Stimulated activated CD8-positive, alpha-beta memory T cell treated with anti-CD3 and anti-CD28 coated beads, Interleukin-7, amount 100 ng/mL, for 48 hours (primary cell): ENCODE measurements at places on chromosomes 16 and 17.

- peak; percentile 49 for DNase-seq
These were observed 10.3 kb upstream of the MSL1 start for GRCh38 chr17:40111221-40112128.

GRCh38 chr16:52346709-52347108 lies 200.2 kb downstream of the TOX3 start:
- DNase-seq: no peak

DNA sequence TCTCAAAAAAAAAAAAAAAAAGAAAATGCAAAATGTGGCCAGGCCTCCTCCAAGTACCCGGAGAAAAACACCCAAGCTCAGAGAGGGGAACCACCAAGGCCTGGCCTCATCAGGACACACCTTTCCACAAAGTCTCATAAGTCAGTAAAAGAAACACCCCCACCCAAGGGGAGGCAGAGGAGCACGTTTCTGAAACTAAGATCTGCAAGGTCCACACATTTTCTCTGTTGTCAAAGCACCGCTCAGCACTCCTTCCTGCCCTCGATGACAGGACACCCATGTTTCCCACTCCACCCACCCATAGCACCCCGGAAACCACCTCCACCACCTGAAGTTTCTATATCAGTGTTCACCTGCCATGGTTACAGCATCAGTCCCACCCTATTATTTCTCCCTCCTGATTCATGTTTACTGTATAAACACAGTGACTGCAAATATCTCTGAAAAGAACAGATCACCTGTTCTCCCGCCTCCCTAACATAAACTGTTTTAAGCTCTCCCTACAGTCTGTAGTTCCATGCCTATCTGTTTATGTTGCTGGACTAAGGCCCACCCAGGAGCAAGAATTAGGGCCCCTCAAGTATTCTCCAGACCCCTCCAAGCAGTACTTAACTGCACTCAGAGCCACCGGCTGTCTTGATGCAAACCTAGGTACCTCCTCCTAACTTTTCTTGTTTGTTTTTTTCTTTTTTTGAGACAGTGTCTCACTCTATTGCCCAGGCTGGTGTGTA lies 2.0 kb downstream of the CORO7 start:
- peak; percentile 77 for DNase-seq

GRCh38 chr16:11319529-11320146 lies 25.6 kb upstream of the RMI2 start:
- DNase-seq: no peak

DNA sequence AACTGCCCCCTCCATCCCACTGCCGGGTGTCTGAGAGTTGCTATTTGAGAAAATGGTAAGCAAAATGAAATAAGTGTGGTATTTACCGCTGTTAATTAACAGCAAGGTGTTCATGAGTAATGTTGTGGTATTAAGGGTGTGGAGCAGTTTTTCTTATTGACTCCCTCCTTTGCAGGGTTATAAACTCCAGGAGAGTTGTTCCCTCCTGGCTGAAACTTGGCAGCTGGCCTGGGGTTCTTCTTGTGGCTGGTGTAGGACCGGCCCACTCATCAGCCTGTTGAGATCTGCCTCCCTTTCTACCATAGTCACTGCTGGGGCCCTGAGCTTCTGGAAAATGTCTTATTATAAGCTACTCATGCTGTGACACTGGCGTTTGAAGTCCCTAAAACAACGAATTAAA lies 128.6 kb downstream of the SOX9 start:
- DNase-seq: no peak

GRCh38 chr17:63735691-63736090 lies 5.9 kb downstream of the STRADA start:
- no peak for DNase-seq

- DNase-seq: no peak
These were observed 26.1 kb downstream of the GPR142 start for GRCh38 chr17:74393346-74393942.

DNA sequence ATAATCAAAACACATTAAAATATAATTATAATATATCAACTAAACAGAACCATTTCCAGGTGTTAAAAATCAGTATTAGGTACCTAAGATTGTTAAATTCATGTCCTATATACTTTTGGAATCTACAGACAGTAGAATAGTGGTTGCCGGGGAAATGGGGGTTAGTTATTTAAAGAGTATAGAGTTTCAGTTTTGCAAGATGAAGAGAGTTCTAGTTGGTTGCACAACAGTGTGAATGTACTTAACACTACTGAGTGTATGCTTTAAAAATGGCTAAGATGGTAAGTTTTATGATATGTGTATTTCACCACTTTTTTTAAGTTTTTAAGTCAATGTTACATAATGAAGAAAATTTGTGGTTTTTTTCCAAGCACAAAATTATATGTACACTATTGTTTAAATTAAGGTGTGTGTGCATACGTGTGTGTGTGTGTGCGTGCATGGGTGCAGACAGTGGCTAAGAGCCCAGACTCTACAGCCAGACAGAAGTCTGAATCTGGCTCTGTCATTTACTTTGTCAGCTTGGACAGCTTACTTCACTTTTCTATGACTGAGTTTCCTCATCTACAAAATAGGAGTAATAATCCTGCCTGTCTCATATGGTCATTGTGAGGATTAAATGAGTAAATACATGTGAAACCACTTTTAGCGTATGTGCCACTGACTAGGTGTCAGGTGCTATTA lies 25.3 kb upstream of the PHAF1 start:
- no peak for DNase-seq

DNA sequence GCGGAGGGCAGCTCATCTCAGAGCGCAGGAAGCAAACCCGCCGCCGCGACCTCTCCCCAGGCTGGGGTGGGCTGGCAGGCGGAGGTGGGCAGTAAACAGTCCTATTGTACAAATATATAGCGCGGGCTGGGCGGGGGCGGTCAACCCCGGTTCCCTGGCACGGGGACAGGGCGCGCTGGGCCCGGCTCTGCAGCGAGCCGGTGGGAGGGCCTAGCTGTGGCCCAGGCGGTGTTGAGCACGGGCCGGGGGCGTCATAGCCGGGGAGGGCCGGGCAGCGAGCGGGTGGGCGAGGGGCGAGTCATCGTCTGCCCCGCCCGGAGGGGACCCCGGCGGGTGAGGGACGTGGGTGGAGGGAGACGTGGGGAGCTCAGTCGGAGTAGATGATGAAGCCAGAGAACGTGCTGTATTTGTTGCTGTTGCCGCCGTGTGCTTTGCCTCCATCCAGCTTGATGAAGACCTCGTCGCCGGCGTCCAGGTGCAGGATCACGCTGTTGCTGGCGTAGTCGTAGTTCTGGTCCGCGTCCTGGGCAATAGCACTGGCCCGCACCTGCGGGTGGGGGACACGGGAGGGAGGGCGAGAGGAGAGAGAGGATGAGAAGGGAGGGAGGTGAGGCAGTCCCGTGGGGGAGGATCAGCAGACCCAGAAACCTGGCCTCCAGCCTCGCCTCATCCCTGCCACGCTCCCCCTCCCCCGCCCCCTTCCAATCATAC lies 8.1 kb downstream of the C1QL1 start:
- no peak for DNase-seq

DNA sequence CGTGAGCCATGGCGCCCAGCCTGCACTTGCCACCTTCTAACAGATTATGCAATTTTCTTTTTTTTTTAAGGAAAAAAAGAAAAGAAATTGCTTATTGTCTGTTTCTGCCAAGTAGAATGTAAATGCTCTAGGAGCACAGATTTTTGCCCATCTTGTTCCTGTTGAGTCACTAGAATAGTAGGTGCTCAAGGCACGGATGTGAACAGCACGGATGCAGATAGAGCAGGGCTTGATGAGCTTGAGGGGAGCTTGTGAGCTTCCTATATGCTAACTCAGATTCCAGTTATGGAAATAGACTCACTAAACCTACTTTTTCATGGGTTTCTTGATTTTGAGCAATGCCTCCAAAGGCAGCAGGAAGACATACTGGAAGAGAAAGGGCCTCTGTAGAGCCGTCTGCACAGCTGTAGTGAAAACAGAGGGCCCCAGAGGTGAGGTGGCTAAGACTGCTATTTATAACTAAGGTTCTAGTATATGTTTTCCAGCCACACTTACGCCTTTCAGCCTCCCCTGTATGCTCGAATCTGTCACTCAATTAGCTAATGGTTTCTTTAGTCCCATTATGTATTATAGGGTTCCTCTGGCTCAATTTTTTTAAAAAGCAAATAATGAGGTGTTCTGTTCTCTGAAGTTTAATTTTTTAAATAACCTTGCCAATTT lies 72.8 kb downstream of the WWP2 start:
- DNase-seq: no peak

DNA sequence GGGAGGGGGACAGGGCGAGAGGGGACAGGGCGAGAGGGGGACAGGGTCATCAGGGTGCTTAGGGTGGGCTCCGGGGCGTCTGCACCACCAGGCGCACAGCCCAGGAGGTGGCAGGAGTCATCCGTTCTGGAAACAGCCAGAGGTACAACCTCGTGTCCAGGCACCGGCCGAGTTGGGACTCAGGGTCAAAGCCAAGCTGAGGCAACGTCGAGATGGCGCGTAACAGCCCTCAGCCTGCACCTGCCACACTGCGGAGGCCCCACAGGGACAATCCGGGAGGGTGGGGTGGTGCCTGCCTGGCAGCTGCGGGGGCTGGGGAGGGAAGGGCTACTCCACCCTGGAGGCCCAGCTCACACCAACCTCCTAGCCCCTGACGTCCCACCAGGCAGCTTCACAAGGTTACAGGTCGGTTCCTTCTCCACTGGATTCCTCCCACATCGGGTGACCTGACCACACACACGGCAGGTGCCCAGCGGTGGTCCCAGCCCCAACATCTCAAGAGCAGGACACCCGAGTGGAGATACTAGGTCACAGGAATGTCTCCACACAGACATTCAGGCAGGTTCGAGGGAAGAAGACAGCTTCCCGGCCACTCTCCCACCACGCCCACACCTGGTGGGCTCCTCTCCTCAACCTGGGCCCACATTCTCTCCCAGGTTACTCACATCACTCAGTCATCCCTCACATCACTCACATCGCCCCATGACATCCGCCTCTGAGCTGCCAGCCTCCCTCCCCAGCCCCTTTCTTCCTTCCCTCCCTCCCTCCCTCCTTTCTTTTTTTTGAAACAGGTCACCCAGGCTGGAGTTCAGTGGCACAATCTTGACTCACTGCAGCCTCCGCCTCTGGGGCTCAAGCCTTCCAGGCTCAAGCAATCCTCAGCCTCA lies 47.3 kb downstream of the RPH3AL start:
- no peak for DNase-seq
